ENCODE measurements at places on chromosomes 7 and 10. TPM values are rescaled to one million over a fixed set of nuclear protein-coding genes. Genes with fewer than 3 reads are reported as not detected.
A peak's percentile ranks its signal among the peaks of the same experiment; 100 is the strongest.

DNA sequence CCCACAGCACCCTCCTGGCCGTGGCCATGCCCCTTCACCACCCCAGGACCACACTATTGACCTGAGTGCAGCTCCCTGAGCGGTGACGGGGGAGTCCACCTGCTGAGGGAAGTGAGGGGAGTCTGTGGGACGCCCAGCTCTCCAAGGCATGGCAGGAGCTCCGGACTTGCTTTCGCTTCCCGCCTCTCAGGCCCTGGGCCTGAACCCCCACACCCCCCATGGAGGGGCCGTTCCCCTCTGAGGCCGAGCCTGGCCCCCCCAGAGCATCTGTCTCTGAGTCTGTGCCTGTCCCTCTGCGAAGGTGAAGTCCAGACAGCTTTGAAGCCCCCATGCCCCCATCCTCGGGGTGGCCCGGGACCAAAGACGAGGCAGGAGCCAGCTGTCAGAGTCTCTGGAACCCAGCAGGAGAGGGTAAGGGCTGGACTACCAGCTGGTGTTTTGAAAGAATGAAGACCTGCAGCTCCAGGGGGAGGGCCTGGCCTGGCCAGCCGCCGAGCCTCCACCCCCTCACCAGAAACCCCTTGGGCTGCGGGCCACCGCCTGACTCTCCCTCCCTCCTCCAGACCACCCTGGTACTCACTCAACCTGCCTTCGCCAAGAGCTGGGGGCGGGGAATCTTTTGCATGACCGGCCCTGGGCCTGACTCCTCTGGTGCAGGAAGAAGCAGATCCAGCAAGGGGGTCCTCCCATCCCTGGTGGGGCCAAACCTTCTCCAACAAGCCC, 114.0 kb downstream of the PDGFA start:
- H3K4me1 ChIP-seq, result no peaks in the 10 kb centered on the region
- no peaks in the 10 kb centered on the region for H3K36me3 ChIP-seq
- no peaks in the 10 kb centered on the region for H3K27me3 ChIP-seq

DNA sequence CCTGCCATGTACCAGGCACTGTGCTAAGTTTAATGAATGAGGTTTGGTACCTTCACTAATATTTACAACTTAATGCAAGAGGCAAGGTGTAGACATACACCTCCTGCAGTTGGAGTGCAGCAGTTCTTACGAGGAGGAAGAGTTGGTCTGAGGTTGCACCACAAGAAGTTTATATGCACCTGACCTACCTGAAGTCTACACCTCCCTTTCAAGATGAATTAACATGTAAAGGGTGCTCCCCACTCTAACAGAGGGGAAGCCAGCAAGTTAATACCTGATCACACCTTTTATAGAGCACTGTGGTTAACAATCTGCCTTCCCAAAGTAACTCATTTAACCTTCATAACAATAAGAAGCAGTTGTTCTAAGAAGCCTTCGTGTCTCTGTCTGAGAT, 120.0 kb downstream of the LYZL1 start:
- H3K36me3 ChIP-seq, result peaks cover 11% of the 10 kb centered on the region
- H3K4me1 ChIP-seq, result peaks cover 30% of the 10 kb centered on the region
- H3K27me3 ChIP-seq, result no peaks in the 10 kb centered on the region
- H3K27ac ChIP-seq, result peak overlapping the region; percentile 89
- H3K4me3 ChIP-seq, result peak overlapping the region; percentile 97
- DNase-seq, result no peak

Gene SGPL1
- total RNA-seq, result 139 TPM

Gene CPA1
- not detected for total RNA-seq

DNA sequence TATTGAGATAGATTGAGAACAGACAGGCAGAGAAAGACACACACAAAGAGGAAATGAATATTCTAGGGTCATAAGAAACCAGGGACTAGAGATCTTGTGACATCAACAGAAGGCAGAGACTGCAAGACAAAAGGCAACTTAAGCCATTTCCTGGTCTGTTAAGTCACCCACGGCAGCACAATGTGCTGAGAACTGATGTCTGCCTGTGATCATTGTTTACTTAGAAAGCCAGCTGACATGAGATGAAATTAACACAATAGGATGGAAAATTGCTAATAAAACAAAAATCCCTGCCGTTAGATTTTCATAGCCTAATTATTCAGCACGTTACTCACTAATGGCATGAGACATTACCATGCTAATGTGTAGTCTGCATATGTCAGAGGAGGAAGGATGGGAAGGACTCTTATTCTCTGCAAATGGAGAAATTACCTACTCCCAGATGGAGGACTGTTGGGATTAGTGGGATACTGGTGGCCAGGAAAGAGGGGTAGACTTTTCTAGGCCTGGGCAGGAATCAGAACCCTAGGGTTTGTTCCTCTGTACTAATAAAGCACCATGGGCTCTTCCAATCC, 191.3 kb upstream of the PODXL start:
- no peaks in the 10 kb centered on the region for H3K36me3 ChIP-seq
- no peak for DNase-seq
- H3K27ac ChIP-seq, result no peak overlapping the region
- H3K4me3 ChIP-seq, result no peak overlapping the region
- no peaks in the 10 kb centered on the region for H3K4me1 ChIP-seq

GRCh38 chr7:128103498-128104107, 72.4 kb upstream of the LRRC4 start:
- H3K4me3 ChIP-seq, result peak overlapping the region; percentile 84
- peak overlapping the region; percentile 70 for H3K27ac ChIP-seq
- no peaks in the 10 kb centered on the region for H3K36me3 ChIP-seq
- peaks cover 10% of the 10 kb centered on the region for H3K27me3 ChIP-seq
- DNase-seq, result no peak

DNA sequence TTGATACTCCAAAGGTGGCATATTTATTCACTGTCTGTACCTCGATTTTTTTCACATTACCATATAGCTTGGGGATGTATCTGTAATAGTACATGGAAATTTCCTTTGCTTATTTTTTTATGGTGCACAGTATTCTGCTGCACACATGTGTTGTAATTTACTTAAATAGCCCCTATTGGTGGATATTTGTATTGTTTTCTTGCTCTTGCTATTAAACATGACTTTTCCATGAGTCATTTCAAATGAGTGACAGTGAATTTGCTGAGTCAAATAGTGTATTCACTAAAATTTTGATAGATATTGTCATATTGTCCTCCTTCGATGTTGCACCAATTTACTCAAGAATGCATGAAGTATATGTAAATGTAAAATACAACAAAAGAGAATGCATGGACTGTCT, 122.7 kb upstream of the STEAP4 start:
- H3K36me3 ChIP-seq, result no peaks in the 10 kb centered on the region
- no peak overlapping the region for H3K27ac ChIP-seq
- no peaks in the 10 kb centered on the region for H3K4me1 ChIP-seq
- no peak for DNase-seq

DNA sequence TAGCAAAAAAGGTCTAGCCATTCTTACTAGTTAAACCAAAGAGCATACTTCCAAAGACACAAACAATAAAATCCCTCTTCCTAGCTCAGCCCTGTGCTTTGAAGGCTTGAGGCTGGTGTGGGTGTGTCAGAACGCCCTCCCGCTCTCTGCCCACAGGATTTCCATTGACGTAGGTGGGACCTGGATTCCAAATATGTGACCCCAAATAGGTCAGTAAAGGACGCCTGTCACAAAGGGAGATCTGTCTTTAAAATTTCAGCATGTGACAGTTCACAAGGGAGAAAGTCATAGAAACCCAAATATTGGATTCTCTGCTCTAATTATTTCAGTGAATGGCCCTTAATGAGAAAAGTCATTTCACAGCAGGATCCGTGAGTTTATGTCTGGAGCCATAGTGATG, 39.9 kb upstream of the LYZL1 start:
- no peak overlapping the region for H3K27ac ChIP-seq
- H3K4me3 ChIP-seq, result no peak overlapping the region
- H3K27me3 ChIP-seq, result no peaks in the 10 kb centered on the region
- DNase-seq, result no peak
- H3K4me1 ChIP-seq, result no peaks in the 10 kb centered on the region
- H3K36me3 ChIP-seq, result no peaks in the 10 kb centered on the region

Gene ACHE
- 0.21 TPM for total RNA-seq

Gene FGFR2
- total RNA-seq, result not detected

Gene SLC39A12
- not detected for total RNA-seq

Gene MUC12
- total RNA-seq, result 0.85 TPM

DNA sequence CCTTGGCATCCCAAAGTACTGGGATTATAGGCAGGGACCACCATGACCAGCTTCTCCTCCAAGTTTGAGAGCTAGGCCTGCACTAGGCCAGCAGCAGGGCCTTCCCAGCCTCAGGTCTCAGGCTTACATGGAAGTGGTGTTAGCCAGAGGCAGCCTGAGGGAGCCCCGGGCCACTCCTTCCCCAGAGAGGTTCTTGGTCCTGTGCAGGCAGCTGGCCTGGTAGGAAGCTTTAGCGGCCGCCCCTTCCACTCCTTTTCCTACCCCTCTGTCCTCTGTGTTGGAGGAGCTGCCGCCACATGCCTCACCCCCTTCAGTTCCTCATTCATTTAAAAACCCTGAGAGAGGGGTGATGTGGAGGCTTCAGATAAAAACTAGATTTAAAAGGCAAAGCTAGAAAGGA, 40.3 kb downstream of the TSPAN15 start:
- no peaks in the 10 kb centered on the region for H3K4me1 ChIP-seq
- H3K36me3 ChIP-seq, result no peaks in the 10 kb centered on the region
- no peak overlapping the region for H3K4me3 ChIP-seq
- no peak overlapping the region for H3K27ac ChIP-seq
- no peak for DNase-seq

All from activated T-helper 2 cell treated with anti-CD3 and anti-CD28 coated beads, Interferon-gamma antibody, Interleukin-2, Interleukin-4, amounts not matched to agents 10 μg/mL and 5 μg/mL and 100 μg/mL, durations not matched to agents 14 hours and 24 hours and 36 hours (primary cell).